ENCODE measurements at places on chromosomes 4 and X.

- H3K4me3 ChIP-seq, result no peak overlapping the region
- DNase-seq, result no peak
- H3K36me3 ChIP-seq, result no peaks in the 10 kb centered on the region
- no peaks in the 10 kb centered on the region for H3K4me1 ChIP-seq
- no peaks in the 10 kb centered on the region for H3K27me3 ChIP-seq
- no peak overlapping the region for H3K27ac ChIP-seq
Measured at GRCh38 chr4:68732653-68733466, 62.4 kb upstream of the UGT2B15 start.

DNA sequence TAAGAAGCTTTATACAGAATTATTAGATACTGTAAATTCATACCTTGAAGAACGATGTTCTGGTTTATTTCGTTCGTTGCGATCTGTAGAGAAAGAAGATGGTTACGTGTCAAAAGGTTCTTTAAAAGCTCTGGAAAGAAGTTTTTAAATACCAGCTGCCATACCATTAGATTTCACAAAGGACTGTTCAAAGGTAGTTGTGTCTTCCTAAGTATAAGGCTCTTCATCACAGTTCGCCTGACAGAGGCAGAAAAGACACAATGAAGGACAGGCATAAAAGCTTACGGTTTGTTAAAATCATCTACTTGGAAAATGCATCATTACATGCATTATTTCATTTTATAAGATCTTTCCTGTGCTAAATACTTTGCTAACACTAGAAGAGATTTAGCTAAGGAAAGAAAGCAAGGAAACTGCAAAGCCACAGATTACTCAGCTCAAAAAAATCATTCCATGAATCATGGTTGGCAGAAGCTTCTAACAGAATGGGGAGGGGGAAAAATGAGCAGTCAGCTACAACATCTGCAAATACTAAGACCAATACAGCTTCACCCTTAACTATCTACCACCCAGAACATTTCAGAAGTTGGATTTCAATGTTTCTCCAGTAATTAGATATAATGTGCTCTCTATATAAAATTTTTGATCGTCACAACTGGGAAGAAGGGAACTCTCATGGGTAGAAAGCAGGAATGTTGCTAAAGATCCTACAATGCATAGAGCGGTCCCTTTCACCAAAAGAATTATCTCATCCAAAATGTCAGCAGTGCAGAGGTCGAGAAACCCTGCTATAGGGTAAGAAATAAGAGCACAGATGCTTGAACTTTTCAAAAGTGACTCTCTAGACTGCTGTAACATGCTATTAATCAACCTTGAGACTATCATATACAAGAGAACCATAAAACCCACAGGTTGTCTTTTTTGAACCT is 50.7 kb upstream of the PRSS48 start:
- no peak for DNase-seq
- H3K27me3 ChIP-seq, result peaks cover 5% of the 10 kb centered on the region
- no peak overlapping the region for H3K4me3 ChIP-seq
- no peak overlapping the region for H3K27ac ChIP-seq
- no peaks in the 10 kb centered on the region for H3K4me1 ChIP-seq

GRCh38 chr4:184201179-184201578 is 16.5 kb downstream of the ENPP6 start:
- H3K27ac ChIP-seq, result no peak overlapping the region
- no peaks in the 10 kb centered on the region for H3K4me1 ChIP-seq
- H3K27me3 ChIP-seq, result peaks cover 50% of the 10 kb centered on the region
- no peak overlapping the region for H3K4me3 ChIP-seq

DNA sequence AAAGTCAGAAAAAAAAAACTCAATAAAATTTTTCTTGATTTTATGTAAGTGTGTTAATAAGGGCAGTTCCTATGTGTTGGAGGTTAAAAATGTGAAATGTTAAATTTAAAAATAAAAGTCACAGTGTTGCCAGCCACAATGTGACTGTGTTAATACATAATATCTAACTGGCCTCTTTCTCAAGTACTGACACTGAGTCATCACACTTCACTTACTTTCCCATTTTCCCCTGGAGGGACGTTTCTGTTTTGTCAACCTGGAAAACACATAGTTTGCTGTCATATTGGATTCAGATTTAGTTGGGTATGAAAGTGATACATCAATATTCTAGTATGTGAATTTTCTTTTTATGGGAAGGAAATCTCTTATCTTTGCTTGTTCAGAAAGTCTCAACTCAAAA is 46.4 kb downstream of the ARHGEF38 start:
- DNase-seq, result no peak
- H3K4me1 ChIP-seq, result no peaks in the 10 kb centered on the region
- H3K36me3 ChIP-seq, result no peaks in the 10 kb centered on the region
- no peak overlapping the region for H3K27ac ChIP-seq

- H3K4me3 ChIP-seq, result no peak overlapping the region
- no peak overlapping the region for H3K27ac ChIP-seq
- no peaks in the 10 kb centered on the region for H3K36me3 ChIP-seq
- H3K4me1 ChIP-seq, result no peaks in the 10 kb centered on the region
- no peaks in the 10 kb centered on the region for H3K27me3 ChIP-seq
Measured at GRCh38 chr4:138050601-138051000, 191.5 kb downstream of the SLC7A11 start.

- no peaks in the 10 kb centered on the region for H3K4me1 ChIP-seq
- H3K27me3 ChIP-seq, result peaks cover 8% of the 10 kb centered on the region
- no peaks in the 10 kb centered on the region for H3K36me3 ChIP-seq
- no peak overlapping the region for H3K27ac ChIP-seq
Measured at GRCh38 chrX:107485013-107485412, 35.6 kb downstream of the FRMPD3 start.
